ENCODE measurements at places on chromosomes 2 and 18.

- DNase-seq = no peak
Measured at GRCh38 chr2:189797902-189798301, 13.7 kb downstream of the PMS1 start.

DNA sequence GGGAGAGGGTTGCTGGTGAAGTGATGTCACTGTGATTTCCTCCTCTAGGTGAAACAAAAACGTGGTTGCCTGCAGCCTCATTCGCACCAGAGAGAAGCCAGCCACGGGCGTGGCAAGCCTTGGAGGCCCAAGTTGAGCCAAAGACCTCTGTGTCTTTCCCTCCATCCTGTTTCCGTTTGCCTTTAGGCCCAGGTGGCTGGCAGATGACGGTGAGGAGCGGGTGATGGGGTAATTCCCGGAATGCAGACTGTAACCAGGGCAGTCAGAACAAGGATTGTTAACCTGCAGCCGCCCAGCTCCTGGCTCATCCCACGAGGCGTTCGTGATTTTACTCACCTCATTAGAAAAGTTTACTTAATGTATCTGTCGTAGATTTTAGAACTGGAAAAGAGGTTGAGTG, 14.4 kb downstream of the CTIF start:
- DNase-seq = peak; percentile 25

DNA sequence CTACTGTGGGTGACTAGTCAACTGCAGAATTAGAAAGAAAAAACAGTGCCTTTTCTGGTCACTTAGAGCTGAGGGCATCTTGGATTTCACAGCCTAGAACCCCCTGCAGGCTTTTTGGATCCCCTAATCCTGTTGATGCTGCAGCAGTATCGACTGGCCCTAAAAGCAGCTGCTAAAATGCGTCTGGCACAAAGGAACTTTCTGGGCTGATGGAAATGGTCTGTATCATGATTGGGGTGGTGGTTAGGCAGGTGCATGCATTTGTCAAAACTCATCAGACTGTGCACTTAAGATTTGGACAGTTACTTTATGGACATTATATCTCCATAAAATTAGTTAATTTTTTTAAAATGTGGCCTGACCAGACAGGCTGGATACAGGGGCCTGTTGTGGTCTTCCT, 149.8 kb downstream of the KLHL29 start:
- no peak for DNase-seq

- DNase-seq = no peak
Measured at GRCh38 chr2:31980674-31981356, 30.0 kb downstream of the MEMO1 start.

DNA sequence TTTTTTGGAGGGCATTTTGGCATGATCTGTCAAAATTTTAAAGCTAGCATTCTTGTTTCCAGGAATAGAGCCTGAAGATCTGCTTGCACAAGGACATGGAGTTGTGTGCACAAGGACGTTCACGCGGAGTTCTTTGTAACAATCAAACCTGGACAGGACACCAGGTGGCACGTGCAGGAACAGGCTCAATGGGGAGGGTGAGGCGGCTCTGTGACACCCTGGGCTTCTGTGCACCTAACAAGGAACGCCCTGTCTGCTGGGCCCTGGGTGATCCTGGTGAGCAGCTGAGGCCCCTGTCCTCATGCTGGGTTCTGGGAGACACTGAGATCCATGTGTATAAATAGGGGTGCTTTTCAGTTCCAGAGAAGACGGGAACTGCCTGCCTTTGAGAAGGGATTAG, 93.1 kb upstream of the PXDN start:
- no peak for DNase-seq

DNA sequence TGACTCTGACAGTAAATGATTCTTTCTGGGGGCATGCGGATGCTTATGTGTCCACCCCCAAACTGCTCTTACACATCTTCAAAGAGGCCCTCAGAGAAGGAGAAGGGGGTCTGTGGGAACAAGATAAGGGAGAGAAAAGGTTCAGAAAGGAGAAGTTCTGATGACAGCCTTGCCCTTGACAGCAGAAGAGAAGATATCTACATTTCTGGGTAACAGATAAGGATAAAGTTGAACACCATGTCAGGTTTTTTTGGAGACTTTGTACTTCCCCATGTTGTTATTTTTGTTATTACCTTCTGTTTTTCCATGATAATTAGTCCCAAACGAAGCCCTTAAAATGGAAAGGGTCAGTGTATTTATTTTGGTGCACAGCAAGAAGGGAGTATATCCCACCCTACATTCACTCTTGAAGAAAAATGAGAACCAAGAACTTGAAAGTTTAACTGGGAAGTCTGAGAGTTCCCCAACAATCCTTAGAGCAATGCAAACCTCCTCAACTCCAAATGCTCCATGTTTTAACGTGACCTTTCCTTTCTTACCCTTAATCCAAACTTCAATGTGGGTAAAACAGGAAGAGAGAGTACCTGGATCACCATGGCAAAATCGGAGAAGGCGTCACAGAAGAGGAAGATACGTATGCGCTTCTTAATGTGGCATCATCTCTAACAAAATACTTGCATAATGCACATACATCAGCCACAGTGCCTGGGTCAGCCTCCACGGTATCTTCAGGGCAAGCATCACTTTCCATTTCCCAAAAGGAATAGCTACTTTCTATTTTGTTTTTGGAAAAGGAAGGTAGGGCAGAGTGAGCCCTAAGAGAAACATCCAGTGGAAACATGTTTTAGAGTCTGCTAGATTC, 264.6 kb upstream of the STON1 start:
- DNase-seq = no peak

DNA sequence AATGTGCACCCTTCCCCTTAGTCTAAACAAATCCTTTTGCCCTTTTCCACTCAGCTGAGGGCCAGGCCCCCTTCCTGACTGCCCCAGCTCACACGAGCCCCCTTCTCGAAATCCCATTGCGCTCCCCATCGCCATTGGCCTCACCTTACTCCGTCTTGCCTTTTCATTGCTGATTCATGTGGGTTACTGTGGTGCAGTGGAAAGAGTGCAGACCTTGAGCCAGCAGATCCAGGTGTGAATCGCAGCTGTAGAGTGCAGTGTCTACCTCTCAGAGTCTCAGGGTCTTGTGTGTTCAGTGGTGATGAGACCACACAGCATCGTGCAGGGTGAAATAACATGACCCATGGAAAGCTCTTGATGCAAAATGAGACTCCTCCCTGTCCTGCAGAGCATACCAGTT, 132.4 kb upstream of the APCDD1 start:
- DNase-seq = no peak

DNA sequence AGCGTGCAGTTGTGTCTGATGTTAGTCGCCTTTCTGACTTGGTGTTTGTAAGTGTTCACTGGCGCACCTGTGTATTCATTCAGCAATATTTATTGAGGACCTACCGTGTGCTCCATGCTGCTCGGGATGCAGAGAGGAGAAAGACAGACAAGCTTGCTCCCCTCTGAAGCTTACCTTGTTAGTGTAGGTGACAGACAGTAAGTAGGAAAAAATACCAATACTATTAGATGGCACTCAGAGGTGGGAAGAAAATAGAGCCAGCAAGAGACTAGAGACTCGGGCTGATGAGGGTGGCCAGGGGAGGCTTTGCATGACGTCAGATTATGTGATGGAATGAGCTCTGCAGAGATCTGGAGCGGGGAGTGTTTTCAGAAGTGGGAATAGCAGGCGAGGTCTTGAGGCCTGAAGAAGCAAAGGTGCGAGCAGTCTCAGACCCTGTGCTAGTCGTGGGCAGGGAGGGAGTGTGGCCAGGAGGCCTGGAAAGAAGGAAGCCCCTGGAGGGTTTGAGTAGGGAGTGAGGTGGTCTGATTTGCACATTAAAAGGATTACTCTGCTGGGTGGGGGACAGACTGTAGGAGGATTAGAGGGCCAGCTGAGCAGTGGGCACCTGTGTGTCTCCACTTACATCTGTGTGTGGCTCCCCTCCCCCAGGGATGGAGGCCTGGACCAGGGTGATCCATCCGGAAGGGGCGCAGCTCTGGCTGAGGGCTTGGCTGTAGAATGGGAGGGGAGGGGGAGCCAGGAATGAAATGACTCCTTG, 11.8 kb downstream of the MTCL1 start:
- no peak for DNase-seq

DNA sequence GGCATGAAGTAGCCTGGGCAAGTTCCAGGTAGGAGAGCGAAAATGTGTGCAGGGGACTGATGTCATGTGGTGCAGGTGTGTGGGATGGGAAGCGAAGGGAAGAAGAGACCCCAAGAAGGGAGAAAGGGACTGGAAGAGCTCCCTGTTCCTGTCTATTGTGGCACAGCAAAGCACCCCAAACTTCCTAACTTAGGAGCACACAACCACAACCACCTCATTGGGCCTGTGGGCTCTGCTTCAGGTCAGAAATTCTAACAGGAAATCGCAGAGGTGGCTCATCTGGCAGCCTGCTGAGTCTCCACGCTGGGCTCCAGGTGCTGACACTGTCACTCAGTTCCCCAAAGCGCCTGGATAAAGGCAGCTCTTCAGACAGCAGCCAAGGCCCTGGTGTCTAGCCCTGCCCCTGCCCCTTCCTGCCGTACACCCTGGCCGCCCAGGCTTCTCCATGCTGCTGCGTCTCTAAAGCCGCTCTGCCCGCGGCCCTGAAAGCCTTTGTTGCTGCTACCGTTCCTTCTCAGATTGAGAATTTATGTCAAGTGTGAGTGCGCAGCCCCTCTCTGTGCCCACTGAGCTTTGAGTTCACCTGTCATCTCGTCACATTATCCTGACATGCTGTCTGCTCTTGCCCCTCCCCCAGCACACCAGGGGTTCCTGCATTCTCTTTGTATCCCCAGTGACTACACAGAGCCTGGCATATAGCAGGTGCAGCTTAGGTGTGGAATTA, 140.2 kb upstream of the BCL2L11 start:
- DNase-seq = no peak

- DNase-seq = no peak
Measured at GRCh38 chr18:35688757-35689156, 107.2 kb downstream of the GALNT1 start.

DNA sequence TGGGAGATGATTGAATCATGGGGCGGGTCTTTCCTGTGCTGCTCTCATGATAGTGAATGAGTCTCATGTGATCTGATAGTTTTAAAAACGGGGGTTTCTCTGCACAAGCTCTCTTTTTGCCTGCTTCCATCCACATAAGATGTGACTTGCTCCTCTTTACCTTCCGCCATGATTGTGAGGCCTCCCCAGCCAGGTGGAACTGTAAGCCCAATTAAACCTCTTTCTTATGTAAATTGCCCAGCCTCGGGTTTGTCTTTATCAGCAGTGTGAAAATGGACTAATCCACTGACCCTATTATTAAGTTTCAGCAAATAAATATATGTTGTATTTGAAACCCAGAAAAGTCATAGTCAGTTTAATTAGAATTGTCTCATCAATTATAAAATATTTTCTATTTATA, 22.0 kb downstream of the IRS1 start:
- no peak for DNase-seq

Data from fibroblast of skin of right quadriceps (primary cell).